CD4-positive, alpha-beta T cell treated with Interferon gamma for 1 hour (primary cell): ENCODE measurements at places on chromosomes 16 and 17.

GRCh38 chr16:55283812-55284717 is 39.9 kb upstream of the IRX6 start:
- DNase-seq: no peak

GRCh38 chr17:81317961-81318605 is 23.0 kb upstream of the SLC38A10 start:
- DNase-seq: no peak

- no peak for DNase-seq
Measured at GRCh38 chr17:29036584-29036983, 6.4 kb upstream of the PIPOX start.

DNA sequence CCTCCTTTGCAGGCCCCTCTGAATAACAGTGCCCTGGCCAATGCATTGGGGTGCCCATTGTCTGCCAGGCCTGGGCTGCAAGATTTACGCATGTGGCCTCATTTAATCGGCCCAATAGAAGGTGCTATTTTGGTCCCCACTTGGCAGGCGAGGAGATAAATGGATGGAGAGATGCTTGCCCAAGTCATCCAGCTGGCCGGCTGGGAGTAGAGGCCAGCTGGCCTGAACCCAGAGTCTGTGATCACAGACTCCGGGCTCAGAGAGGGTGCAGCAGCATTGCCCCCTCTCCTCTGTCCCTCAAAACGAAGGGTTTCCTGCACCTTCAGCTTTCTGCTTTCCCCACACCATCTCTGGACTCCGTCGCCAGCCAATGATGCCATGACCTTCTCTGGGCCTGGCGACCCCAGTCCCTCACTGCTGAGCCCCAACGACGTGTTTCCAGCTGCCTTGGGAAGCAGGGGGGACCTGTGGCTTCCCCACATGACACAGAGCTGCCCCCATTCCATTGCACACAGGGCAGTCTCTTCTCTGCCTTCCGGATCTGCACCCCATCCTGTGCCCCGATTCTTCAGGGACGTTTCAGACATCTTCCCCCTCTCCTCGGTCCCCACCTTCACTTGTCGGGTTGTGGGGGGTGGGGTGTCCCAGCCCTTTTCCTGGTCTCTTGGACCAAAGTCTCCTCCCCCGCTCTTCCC is 3.5 kb upstream of the ADGRG1 start:
- no peak for DNase-seq

- no peak for DNase-seq
Measured at GRCh38 chr16:72788269-72788809, 259.6 kb downstream of the ZFHX3 start.

DNA sequence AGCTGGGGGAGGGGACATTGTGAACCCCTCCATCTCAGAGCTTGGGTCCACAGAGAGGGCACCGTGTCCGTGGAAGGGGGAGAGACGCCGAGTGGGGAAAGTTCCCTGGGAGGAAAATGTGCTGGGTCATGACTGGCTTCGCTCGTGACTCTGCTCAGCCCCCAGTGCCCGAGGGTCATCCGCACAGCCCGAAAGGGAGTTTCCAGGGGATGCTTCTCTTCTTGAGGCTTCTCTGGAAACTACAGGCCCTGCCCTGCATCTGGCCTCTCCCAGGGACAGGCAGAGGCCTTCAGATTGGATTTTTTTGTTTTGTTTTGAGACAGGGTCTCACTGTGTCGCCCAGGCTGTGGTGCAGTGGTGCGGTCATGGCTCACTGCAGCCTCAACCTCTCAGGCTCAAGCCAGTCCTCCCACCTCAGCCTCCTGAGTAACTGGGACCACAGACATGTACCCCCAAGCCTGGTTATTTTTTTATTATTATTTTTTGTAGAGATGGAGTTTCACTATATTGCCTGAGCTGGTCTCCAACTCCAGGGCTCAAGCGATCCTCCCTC is 9.8 kb upstream of the GSE1 start:
- DNase-seq: no peak
